Progenitor cell of endocrine pancreas (in vitro differentiated cells): ENCODE measurements at places on chromosomes 13 and 19.

DNA sequence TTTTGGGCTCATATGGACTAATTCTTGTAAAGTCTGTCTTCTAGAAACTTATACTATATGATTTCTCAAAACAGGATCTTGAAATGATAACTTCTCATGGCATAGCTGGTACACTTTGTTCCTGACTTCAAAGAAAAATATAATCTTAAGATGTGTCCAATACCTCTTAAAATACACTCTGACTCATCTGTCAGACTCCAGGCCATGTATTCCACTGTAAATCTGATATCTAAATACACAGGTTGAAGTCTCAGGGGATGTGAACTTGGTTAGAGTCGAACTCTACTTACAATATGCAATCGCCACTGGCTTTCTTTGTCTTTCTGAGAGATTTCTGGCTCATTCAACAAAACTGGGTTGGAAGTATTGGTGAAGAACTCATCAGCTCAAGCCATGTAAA lies 99.8 kb downstream of the LACC1 start:
- no peak for DNase-seq
- H3K4me3 ChIP-seq = no peak overlapping the region
- no peak overlapping the region for H3K27ac ChIP-seq
- H3K36me3 ChIP-seq = peaks cover 3% of the 10 kb centered on the region
- H3K4me1 ChIP-seq = peaks cover 10% of the 10 kb centered on the region

- no peaks in the 10 kb centered on the region for H3K4me1 ChIP-seq
- H3K4me3 ChIP-seq = no peak overlapping the region
- no peak overlapping the region for H3K27ac ChIP-seq
These were observed 137.9 kb downstream of the KATNAL1 start for GRCh38 chr13:30169442-30169841.

DNA sequence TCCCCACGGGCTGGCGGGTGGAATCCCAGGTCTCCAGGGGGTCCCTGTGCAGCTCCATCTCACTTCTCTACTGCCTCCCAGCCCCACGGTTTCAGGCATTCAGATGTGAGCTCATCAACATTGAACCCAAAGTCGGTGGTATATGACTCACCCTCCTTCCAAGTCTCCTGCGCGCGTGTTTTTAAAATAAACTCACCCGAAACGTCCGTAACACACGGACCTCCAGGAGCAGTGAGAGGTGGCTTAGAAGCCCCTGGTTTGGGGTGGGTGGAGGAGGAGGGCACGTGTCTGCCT lies 14.0 kb upstream of the CRTC1 start:
- H3K27me3 ChIP-seq = no peaks in the 10 kb centered on the region
- H3K27ac ChIP-seq = no peak overlapping the region
- no peaks in the 10 kb centered on the region for H3K4me1 ChIP-seq
- no peak for DNase-seq
- H3K36me3 ChIP-seq = peaks cover 4% of the 10 kb centered on the region

DNA sequence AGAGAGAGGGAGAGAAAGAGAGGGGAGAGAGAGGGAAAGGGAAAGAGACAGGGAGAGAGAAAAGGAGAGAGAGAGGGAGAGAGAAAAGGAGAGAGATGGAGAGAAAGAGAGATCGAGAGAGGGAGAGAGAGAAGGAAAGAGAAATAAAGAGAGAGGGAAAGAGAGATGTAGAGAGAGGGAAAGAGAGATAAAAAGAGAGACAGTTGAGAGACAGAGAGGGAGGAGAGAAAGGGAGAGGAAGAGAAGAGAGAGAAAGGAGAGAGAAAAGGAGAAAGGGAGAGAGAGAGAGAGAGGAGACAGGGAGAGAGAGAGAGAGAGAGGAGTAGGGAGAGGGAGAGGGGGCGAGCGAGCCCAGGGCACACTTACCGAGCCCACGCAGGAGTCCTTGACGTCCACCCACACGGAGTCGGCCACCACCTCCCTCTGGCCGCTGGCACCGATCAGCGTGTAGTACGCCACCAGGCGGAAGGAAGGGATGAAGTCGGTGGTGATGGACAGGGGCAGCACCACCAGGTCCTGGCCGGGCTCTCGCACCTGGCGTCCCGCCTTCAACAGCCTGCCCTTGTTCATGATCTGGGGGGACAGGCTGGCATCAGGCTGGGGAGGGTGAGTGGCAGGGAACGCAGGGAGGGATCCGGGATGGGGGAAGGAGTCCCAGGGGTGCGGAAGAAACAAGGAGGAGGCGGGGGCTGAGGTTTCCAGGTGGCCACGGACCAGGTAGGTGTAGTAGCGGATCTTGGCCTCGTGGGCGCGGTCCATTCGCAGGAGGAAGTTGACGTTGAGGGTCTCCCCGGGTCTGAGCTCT lies 10.0 kb downstream of the C3 start:
- peaks cover 48% of the 10 kb centered on the region for H3K27me3 ChIP-seq
- H3K4me3 ChIP-seq = peak overlapping the region; percentile 30
- no peak for DNase-seq
- H3K27ac ChIP-seq = no peak overlapping the region

DNA sequence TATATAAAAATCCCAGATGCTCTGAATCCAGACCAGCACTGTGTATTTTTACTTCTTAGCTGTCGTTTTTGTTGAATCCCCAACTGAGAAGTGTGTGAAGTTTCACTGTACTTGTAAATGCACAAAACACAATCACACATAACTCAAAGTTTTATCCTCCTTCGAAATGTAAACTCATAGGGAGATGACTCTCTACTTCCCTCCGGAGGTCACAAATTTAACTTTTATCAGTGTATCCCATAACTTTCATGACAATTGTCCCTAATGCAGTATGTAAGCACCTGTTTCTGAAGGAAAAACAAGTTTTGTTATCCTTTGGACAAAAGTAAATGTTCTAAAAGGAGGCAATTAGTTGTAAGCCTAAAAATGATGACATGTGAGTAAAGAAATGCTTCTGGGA lies 665.0 kb upstream of the SLITRK6 start:
- H3K36me3 ChIP-seq = no peaks in the 10 kb centered on the region
- H3K4me3 ChIP-seq = no peak overlapping the region
- H3K27me3 ChIP-seq = no peaks in the 10 kb centered on the region
- H3K27ac ChIP-seq = no peak overlapping the region

DNA sequence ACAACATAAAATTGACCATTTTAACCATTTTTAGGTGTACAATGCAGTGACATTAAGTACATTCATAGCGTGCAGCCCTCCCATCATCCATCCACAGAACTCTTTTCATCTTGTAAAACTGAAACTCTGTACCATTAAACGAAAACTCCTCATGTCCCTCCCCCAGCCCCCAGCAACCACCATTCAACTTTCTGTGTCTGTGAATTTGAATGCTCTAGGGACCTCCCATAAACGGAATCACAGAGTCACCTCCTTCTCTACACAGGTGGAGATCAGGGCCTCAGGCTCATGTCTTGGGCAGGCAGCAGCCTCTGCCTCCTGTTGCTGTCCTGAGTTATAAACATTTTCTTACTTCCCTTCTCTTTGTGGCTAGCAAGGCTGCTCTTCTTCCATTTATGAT lies 7.3 kb upstream of the CCNE1 start:
- no peaks in the 10 kb centered on the region for H3K36me3 ChIP-seq
- H3K27me3 ChIP-seq = peaks cover 6% of the 10 kb centered on the region
- H3K4me3 ChIP-seq = no peak overlapping the region
- H3K27ac ChIP-seq = peak overlapping the region; percentile 78
- H3K4me1 ChIP-seq = peaks cover 11% of the 10 kb centered on the region
- no peak for DNase-seq

GRCh38 chr19:2034729-2035589 lies 16.1 kb downstream of the MKNK2 start:
- no peak overlapping the region for H3K27ac ChIP-seq
- no peaks in the 10 kb centered on the region for H3K4me1 ChIP-seq
- DNase-seq = no peak
- H3K27me3 ChIP-seq = no peaks in the 10 kb centered on the region
- peaks cover 5% of the 10 kb centered on the region for H3K36me3 ChIP-seq

DNA sequence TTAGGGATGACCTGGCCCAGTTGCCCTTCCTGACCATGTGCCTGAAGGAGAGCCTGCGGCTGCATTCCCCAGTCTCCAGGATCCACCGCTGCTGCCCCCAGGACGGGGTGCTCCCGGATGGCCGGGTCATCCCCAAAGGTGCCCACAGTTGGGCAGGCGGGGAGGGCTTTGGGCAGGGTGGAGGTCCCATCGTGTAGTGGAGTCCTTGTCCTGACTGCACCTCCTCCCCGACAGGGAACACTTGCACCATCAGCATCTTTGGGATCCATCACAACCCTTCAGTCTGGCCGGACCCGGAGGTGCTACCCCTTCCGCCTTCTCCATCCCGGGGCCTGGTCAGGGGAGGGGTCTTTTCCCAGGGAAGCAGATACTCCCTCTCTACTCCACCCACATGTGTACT lies 31.7 kb upstream of the CYP4F8 start:
- no peak overlapping the region for H3K4me3 ChIP-seq
- no peaks in the 10 kb centered on the region for H3K27me3 ChIP-seq
- H3K36me3 ChIP-seq = peaks cover 1% of the 10 kb centered on the region
- H3K27ac ChIP-seq = no peak overlapping the region
- DNase-seq = no peak

DNA sequence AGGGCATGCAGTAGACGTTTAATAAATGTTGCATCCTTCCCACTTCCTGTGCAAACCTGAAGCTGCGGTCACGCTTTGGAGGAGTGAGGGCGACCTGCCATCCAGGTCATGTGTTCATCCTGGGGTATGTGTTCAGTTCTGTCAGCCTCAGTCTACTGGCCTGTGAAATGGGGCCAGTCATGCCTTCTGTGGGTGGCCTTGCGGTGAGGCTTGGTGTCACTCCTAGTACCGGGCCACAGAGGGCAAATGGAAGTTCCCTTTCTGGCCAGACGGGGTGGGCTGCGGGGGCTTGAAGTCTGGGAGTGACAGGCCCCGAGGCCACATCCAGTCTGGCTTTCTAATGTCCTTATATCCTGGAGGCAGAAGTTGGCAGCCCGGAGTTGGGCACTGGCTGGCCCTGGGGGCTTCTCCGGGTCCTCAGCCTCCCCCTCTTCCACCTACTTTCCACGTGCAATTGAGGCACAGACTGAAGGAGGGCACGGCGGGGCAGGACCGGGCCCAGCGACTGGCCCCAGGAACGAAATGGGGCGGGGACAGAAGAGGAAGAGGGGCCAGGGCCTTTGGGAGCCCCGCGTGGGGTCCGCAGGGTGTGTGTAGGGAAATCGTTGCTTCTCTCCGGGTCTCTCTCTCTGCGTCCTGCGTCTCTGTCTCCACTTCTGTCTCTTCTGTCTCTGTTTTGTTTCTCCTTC lies 11.1 kb downstream of the PDE4A start:
- peak overlapping the region; percentile 61 for H3K4me3 ChIP-seq
- peak overlapping the region; percentile 85 for H3K27ac ChIP-seq
- H3K4me1 ChIP-seq = no peaks in the 10 kb centered on the region
- no peak for DNase-seq
- H3K27me3 ChIP-seq = peaks cover 70% of the 10 kb centered on the region

DNA sequence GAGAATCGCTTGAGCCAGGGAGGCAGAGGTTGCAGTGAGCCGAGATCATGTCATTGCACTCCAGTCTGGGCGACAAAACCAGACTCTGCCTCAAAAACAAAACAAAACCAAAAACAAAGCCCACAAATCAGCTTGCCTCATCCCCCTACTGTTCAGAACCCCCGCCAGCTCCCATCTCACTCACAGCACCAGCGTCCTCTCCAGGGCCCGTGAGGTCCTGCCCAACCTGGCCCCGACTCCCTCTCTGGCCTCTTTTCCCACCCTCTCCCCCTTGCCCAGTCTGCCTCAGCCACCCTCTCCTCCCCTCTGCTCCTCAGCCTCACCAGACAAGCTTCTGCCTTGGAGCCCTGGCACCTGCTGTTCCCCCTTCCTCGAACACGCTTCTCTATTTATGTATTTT lies 3.8 kb downstream of the SLC8A2 start:
- peaks cover 6% of the 10 kb centered on the region for H3K4me1 ChIP-seq
- H3K27me3 ChIP-seq = peaks cover 59% of the 10 kb centered on the region
- DNase-seq = no peak
- H3K36me3 ChIP-seq = no peaks in the 10 kb centered on the region
- peak overlapping the region; percentile 41 for H3K27ac ChIP-seq
- no peak overlapping the region for H3K4me3 ChIP-seq

GRCh38 chr19:38155453-38155852 lies 68.6 kb downstream of the DPF1 start:
- DNase-seq = no peak
- H3K36me3 ChIP-seq = peaks cover 20% of the 10 kb centered on the region
- H3K4me1 ChIP-seq = no peaks in the 10 kb centered on the region
- no peaks in the 10 kb centered on the region for H3K27me3 ChIP-seq
- H3K27ac ChIP-seq = no peak overlapping the region

DNA sequence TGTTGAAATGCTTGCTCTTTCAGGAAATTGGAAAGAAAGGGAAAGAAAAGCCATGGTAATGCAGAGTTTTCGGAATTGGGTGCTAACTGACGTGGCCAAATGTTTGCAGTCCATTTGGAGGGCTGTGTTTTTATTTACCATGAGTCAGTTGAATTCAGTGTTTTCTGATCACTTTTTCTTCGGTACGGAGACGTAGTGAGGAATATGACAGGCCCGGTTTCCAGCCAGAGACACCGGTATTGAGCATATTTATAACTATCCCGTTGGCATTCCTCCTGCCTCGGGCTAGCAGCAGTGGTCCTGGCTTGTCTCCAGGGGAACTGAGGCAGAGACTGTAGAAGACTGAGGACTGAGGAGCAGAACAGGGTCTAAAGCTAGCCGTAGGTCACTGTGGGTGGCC lies 1.0 kb downstream of the CDC16 start:
- H3K36me3 ChIP-seq = peaks cover 8% of the 10 kb centered on the region
- H3K27ac ChIP-seq = peak overlapping the region; percentile 86
- H3K4me1 ChIP-seq = peaks cover 10% of the 10 kb centered on the region
- DNase-seq = no peak

GRCh38 chr19:2663920-2664571 lies 38.4 kb downstream of the GNG7 start:
- no peaks in the 10 kb centered on the region for H3K36me3 ChIP-seq
- H3K4me1 ChIP-seq = no peaks in the 10 kb centered on the region
- no peak for DNase-seq
- H3K27me3 ChIP-seq = no peaks in the 10 kb centered on the region
- H3K27ac ChIP-seq = no peak overlapping the region

DNA sequence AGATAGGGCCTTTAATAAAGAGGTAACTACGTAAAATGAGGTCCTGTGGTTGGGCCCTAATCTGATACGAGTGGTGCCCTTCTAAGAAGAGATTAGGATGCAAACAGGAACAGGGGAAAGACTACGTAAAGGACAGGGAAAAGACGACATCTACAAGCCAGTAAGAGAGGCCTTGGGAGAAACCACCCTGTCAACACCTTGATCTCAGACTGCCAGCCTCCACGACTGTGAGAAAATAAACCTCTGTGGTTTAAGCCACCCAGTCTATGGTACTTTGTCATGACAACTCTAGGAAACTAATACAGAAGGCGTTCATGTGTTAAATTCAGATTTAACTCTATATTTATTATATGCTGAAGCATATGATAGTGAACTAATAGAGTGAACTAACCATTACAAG lies 566.3 kb downstream of the UQCRFS1 start:
- no peaks in the 10 kb centered on the region for H3K27me3 ChIP-seq
- peaks cover 23% of the 10 kb centered on the region for H3K4me1 ChIP-seq

GRCh38 chr13:25687471-25688225 lies 315.9 kb downstream of the ATP8A2 start:
- peaks cover 11% of the 10 kb centered on the region for H3K27me3 ChIP-seq
- H3K4me3 ChIP-seq = no peak overlapping the region
- H3K36me3 ChIP-seq = no peaks in the 10 kb centered on the region
- H3K4me1 ChIP-seq = peaks cover 73% of the 10 kb centered on the region

GRCh38 chr19:32997716-32998355 lies 25.8 kb downstream of the FAAP24 start:
- H3K27ac ChIP-seq = peak overlapping the region; percentile 71
- no peaks in the 10 kb centered on the region for H3K27me3 ChIP-seq
- no peak for DNase-seq
- no peak overlapping the region for H3K4me3 ChIP-seq
